ENCODE measurements at places on chromosomes 5 and 9. TPM values are rescaled to one million over a fixed set of nuclear protein-coding genes. Genes with fewer than 3 reads are reported as not detected.

SOX30 gene
- not detected for total RNA-seq

ENTPD8 gene
- total RNA-seq, result not detected

PCDHB11 gene
- total RNA-seq, result 8.9 TPM

CYLC2 gene
- not detected for total RNA-seq

ERBIN gene
- total RNA-seq, result 63.2 TPM

IRF1 gene
- total RNA-seq, result 0.74 TPM

CHD1 gene
- 64.2 TPM for total RNA-seq

OR13C4 gene
- total RNA-seq, result not detected

All from temporal lobe (tissue), 4 donors.